AG04450 (cell line): ENCODE measurements at places on chromosomes 1 and 21. TPM values are rescaled to one million over a fixed set of nuclear protein-coding genes. Genes with fewer than 3 reads are reported as not detected.

Gene GBP6
- not detected in 2 replicates for polyA plus RNA-seq

Gene NEK2
- polyA plus RNA-seq: 5.4 and 8.8 TPM in 2 replicates

Gene RAD54L
- polyA plus RNA-seq: 1.8 and 1.9 TPM in 2 replicates

Gene SRGAP2C
- 9.2 and 9.4 TPM in 2 replicates for polyA plus RNA-seq
